CD8-positive, alpha-beta T cell (primary cell): ENCODE measurements at places on chromosomes 2 and 18.

- no peak for DNase-seq
Observed at GRCh38 chr2:224379986-224380385, 21.9 kb downstream of the FAM124B start.

DNA sequence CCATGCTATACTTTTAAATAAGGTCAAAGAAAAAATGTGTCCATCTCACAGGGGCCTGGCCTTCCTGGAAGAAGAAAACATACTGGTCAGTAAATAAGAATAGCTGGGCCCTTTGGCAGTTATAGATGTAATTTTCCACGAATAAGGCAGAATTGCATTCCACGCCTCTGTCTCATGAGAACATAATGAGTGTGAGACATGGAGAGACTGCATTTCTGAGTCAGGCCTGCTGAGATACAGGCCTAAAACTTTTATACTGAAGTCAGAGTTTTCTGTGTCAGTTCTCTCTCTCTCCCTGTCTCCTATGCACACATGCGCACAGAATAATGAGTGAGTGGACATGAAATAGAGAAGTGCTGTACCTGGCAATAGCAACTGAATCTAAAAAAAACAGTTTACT, 20.4 kb upstream of the IL1R1 start:
- no peak for DNase-seq

DNA sequence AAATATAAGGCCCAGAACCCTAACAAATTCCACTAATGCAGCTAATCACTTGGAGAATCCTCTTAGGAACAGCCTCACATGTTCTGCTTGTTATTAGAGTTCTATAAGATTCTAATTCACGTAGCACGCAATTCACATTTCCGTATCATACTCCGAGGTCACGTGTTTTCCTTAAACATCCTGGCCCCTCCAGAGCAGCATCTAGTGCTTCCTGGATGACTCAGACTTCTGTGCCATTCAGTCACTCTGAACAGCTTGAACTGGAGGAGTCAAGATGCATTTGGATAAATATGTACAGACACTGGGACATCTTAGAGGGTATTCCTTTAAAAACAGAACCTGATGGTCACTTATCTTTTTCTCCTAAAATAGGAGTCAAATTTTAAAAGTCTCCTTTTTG, 156.5 kb downstream of the MYO5B start:
- DNase-seq, result no peak

- no peak for DNase-seq
Observed at GRCh38 chr2:595831-596592, 81.2 kb downstream of the TMEM18 start.

DNA sequence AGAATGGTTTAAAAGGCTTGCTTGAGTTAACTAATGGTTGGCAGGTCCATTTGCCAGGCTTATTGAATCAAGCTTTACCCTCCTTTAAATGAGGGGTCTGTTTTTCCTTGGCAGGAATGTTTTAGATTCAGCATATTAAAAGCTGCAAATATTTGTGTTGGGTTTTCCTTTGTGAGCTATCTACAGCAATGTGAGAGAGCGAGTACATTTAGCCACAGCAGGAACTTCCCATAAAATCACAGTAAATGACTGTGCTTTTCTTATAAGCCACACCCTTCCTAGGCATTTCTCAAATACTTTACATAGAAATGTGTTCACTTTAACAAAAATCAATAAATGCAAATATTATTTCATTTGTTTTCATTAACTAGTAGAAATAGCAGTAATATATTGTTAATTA, 23.9 kb downstream of the CALCRL start:
- no peak for DNase-seq

GRCh38 chr18:21663578-21663977, 41.0 kb downstream of the ABHD3 start:
- no peak for DNase-seq

GRCh38 chr2:30936977-30937376, 129.7 kb upstream of the CAPN13 start:
- DNase-seq, result no peak

DNA sequence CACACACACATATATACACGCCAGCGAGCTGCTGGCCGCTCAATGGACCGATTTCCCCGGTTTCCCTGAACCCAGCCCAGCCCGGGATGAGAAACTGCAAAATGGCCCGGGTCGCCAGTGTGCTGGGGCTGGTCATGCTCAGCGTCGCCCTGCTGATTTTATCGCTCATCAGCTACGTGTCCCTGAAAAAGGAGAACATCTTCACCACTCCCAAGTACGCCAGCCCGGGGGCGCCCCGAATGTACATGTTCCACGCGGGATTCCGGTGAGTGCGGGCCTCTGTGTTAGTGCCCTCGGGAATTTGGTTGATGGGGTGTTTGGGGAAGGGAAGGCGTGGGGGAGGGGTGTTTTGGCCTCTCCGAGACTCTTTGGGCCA, 392 bp downstream of the ST8SIA3 start:
- DNase-seq, result no peak

DNA sequence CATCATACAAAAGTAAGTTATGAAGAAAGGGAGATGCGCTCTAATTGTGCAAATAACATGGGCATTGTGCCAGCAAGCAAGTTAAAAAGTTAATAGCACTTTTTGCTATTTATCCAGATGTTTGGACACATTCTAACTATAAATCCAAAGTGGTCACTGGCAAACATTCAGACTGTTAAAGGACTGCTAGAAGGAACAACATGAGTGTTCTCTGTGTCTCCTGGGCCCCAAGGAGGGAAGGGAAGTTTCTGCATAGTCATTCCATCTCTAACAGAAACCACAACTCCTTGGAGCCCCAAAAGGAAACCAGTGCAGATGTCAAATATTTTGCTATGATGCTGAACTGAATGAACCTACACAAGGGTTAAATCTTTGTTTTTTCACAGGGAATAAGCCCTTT, 213.3 kb upstream of the HNRNPA3 start:
- no peak for DNase-seq

DNA sequence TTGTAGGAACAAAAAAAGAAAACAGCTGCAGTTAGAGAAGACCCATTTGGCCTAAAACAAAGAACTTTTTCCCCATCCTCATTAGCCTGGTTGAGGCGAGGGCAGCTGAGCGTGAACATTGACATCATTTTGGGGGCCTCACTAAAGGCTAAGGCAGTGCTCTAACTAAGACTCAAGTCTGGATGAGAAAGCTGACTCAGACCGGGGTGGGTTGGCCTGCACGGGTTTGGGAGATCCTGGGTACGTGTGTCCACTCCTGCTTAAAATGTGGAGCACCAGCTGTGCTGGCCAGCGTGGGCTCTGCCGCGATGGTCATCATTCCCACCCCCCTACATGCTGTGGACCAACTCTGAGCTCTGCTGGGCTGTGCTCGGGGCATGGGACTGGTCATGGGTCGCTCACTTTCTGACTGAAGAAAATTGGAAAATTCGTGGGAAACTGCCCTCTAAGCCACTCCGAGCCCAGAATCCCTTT, 86.0 kb upstream of the TMEM247 start:
- no peak for DNase-seq

- no peak for DNase-seq
Observed at GRCh38 chr2:207480521-207481040, 49.2 kb upstream of the CREB1 start.

DNA sequence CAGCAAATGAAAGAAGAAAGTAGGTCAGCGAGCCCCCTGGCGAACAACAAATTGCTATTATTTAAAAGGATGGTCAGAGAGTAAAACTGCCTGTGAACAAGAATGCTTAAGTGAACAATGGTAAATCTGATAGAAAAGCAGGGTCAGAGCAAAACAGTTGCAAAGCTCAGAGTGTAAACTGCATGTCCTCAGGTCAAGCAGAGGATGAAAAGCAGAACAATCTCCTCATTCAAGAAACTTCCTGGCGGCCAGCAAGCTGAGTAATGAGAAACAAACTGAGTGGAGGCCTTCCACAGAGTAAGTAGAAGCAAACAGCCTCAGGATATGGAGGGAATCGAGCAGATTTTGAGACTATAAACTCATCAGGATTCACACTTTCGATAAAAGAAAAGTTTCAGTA, 117.9 kb downstream of the PPP1R1C start:
- no peak for DNase-seq

DNA sequence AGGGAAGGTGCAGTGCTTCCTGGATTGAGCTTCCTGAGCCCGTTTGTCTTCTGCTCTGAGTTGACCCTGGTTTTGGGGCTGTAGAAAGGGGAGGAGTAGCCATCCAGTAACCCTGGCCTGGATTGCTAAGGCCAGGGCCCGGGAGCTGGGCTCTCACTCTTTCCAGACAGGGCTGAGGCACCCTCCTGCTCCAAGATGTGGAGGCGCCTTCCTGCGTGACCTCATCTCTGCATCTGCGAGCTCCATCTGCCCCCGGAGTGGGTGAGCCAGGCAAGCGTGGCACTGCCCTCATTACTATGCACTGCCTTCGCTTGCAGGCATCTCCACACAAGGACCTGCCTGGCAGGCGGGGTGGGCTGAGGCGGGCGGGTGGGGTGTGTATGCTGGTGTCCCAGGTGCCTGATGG, 58.0 kb downstream of the RAB31 start:
- no peak for DNase-seq

DNA sequence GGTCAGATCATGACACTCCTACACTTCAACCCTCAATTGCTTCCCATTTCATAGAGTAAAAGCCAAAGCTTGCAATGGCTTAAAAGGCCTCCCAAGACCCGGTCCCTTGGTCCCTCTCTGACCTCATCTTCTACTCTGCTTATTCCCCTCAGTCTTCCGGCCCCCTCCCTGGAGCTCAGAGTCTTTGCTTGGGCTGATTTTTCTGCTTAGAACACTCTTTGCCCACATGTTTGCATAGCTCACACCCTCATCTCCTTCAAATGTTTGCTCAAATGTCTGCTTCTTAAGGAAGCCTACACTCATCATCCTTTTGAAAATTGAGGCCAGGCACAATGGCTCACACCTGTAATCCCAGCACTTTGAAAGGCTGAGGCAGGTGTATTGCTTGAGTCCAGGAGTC, 65.6 kb upstream of the CAPN13 start:
- no peak for DNase-seq

DNA sequence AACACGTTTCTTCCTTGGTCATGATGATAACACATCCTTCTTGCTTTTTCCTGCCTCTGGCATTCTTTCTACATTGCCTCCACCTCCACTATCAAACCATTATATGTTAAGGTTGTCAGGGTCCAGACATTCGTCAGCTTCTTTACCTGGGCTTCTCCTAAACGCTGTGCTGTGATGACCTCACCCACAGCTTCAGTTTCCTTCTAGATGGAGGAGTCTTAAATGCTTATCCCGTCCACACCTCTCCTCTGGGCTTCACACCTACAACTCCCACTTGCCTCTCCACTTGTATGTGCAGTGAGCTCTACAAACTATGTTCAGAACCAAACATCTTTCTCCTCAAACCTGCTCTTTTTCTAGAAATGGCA, 666 bp upstream of the STAT1 start:
- no peak for DNase-seq

GRCh38 chr2:45874344-45874743, 222.9 kb downstream of the PRKCE start:
- no peak for DNase-seq

DNA sequence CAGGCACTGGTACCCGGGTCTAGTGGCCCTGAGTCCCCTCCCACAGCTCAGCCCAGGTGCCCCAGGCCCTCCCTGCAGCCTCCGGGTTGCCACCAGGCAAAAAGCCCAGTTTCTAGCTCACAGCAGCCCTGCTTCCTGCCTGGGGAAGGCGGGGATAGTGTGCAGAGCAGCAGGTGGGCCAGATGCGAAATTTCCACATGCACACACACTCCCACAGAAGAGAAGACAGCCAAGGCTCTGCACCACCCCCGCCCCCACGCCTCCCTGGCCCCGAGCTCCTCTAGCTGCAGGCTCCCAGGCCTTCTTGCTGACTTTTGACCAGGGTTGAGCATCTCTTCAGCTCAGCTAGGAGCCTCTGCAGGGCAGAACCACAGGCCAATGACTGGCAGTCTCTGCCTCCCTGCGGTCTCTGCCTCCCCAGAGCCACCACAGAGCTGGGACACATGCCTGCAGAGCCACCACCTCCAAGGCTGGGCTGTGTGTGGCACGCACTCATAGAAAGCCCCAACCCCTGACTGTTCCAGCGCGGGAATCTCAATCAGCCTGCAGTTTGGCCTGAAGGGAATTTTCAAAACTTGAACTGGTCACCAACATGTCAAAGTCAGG, 7.2 kb downstream of the SLC66A2 start:
- DNase-seq, result peak; percentile 42

DNA sequence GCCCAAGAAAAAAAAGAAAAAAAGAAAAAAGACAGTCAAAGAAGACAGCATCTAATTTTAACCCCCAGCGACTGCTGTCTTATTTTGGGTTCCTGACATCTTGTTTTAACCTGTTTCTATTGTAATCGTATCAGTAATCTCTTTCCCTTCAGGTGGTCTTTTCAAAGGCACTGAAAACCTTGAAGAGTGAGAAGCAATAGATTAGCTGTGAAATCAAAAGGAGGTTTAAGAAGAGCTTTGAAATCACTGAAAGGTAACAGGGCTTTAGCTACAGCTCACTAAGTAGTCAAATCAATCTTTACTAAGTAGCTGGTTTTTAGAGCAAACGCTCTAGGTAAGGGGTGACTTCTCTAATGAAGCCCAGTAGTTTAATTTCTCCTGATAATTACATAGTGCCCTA, 5.4 kb upstream of the TANC1 start:
- no peak for DNase-seq

DNA sequence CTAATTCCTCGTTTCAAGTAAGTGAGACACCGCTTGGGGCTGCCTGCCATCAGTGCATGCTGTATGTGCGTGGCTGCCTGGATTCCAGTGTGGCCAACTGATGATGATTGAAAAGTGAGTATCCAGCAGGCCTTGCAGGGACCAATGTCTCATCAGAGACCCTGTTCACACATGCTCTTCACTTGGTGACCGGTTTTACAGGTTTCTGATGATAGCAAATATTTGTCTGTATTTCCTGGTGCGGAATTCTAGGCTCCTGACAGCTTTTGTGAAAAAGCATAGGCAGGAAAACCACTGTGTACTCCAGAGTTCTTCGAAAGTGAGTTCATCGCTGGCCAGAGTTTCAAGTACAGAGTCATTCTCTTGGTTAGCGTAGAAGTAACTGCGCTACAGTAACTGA, 13.8 kb upstream of the YWHAQ start:
- no peak for DNase-seq

- DNase-seq, result no peak
Observed at GRCh38 chr18:21815101-21815500, 74.5 kb downstream of the MIB1 start.

GRCh38 chr2:70716131-70716743, 51.8 kb downstream of the ADD2 start:
- no peak for DNase-seq

- DNase-seq, result no peak
Observed at GRCh38 chr2:195406886-195407603, 250.0 kb upstream of the SLC39A10 start.

DNA sequence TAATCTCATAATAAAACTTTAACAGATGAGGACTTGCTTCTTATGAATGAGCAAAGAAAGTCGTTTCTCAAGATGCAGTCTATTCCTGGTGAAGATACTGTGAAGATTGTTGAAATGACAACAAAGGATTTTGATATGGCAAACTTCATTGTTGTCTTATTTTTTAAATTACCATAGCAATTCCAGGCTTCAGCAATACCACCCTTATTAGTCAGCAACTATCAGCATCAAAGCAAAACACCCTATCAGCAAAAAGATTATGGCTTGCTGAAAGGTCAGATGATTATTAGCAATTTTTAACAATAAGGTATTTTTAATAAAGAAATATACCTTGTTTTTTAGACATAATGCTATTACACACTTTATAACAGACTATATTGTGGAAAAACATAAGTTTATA, 88.3 kb downstream of the COL5A2 start:
- DNase-seq, result no peak

- DNase-seq, result peak; percentile 30
Observed at GRCh38 chr2:218010140-218010983, 7.6 kb upstream of the TNS1 start.
